Stimulated activated CD8-positive, alpha-beta memory T cell treated with anti-CD3 and anti-CD28 coated beads, Interleukin-4, amount 100 ng/mL, for 48 hours (primary cell): ENCODE measurements at places on chromosomes 2 and 18.

GRCh38 chr2:133177196-133177595, 391.1 kb downstream of the NCKAP5 start:
- no peak for DNase-seq

DNA sequence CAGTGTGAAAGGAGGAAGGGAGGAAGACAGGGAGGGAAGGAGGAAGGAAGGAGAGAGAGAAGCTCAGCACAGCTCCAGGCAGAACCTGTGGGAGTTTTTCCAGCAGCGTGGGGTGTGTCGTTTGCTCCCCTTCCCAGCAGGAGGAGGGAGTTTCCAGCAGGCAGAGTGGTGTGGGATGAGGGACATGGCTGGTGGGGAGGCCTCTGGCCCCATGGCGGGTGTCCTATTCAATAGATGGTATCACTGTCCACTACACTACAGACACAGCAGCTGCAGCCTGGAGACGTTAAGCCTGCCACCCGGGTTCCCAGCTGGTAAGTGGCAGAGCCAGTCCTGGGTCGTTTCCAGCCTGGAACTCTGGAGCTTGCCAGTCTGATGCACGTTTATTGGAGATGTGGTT, 44.7 kb downstream of the GLI2 start:
- DNase-seq, result no peak

DNA sequence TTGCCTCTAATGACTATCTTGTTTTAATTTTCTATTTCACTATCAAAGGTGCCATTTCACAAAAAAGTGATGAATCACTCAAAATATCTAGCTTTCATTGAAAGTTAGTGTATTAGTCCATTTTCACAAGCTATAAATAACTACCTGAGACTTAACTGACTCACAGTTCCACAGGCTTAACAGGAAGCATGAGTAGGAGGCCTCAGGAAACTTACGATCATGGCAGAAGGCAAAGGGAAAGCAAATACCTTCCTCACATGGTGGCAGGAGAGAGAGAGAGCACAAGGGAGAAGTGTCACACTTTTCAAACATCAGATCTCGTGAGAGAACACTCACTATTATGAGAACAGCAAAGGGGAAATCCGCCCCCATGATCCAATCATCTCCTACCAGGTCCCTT, 1220.4 kb upstream of the ZEB2 start:
- no peak for DNase-seq

GRCh38 chr2:52139241-52139640, 1107.3 kb upstream of the NRXN1 start:
- DNase-seq, result no peak

DNA sequence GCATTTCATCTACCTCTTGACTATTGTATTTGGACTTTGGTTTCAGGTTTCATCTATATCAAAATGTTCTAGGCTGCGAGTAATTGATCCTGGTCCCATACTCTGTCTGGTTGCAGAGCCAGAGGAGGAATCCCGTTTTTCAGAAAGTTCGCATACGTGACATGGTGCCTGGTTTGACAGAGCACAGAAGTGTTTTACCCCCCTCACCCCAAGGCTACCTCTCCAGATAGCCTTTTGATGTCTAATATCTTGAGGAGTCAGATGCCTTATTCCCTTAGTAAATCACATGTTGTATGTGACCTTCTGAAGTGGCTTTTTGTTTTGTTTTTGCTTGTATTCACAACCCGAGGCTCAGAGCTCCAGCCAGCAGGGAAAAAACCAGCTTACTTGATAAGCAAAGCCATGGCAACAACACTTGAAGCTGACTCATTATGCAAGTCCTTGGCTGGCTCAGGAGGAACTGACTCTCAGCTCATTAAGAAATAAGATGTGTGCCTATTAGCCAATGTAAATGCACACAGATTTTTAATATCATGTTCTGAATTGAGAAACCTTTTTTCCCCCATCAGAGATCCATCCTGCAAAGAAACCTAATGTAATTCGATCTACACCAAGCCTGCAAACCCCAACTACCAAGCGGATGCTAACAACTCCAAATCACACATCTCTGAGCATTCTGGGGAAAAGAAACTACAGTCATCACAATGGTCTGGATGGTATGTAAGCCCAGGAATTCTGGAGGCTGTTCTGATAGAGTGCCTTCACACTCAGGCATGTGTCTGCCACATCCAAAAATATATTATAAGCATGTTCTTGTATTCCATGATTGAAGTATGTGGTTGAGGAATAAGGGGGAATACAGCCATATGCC, 41.4 kb downstream of the OXER1 start:
- DNase-seq, result peak; percentile 32

DNA sequence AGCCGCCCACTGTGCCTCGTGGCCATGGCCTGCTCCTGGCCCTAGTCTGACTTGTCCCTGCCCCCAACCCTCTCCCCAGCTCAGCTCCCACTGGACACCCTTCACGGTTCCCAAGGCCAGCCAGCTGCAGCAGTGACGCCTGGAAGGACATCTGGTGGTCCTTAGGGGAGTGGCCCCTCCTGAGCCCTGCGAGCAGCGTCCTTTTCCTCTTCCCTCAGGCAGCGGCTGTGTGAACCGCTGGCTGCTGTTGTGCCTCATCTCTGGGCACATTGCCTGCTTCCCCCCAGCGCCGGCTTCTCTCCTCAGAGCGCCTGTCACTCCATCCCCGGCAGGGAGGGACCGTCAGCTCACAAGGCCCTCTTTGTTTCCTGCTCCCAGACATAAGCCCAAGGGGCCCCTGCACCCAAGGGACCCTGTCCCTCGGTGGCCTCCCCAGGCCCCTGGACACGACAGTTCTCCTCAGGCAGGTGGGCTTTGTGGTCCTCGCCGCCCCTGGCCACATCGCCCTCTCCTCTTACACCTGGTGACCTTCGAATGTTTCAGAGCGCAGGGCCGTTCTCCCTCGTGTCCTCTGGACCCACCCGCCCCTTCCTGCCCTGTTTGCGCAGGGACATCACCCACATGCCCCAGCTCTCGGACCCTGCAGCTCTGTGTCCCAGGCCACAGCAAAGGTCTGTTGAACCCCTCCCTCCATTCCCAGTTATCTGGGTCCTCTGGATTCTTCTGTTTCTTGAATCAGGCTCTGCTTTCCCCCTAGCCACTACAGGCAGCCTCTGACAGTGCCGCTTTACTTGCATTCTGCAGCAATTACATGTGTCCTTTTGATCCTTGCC, 35.8 kb downstream of the ANO7 start:
- no peak for DNase-seq

DNA sequence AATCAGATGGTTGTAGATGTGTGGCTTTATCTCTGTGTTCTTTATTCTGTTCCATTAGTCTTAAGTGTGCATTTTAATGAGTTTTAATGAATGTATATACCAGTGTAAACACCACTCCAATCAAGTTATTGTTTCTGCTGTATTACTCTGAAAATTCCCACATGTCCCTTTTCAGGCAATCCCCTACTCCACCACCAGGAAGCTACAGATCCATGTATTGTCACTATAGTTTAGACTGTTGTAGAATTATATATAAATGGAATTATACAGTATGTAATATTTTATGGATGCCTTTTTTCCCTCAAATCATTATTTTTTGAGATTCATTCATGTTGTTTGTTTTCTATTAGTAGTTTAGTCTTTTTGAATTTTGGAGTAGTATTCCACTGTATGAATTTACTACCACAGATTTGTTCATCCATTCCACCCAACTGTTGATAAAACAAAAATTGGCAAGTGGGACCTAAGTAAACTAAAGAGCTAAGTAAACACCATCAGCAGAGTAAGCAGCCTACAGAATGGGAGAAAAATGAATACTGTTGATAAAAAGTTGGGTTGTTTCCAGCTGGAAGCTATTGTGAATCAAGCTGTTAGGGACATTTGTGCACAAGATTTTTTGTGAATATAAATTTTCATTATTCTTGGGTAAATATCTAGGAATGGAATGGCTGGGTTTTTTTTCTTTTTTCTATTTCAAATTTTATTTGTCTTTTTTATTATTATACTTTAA, 262.0 kb downstream of the CAMKMT start:
- no peak for DNase-seq

- no peak for DNase-seq
Observed at GRCh38 chr2:129069875-129070594, 751.4 kb upstream of the HS6ST1 start.

DNA sequence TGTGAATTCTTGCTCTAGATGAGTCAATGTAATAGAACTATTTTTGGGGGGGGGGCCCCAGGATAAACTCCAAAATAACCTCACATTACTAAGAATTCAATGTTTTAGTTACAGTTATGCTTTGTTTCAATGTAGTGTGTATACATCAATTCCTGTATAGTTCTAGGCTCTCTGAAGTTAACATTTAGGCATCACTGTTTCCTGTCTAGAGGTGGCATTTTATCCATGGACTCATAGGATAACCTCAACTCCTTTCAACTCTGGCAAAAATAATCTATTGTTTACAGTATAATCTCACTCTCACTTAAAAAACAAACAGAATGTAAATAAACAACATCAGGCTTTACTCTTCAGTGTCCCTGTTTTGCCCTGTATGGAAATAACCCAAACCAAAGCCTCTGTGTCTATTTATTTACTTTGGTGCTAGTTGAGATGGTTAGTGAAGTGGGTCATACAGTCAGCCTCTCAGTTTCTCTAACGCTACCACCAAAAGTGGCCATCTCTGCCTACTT, 79.3 kb upstream of the MMADHC start:
- DNase-seq, result no peak

DNA sequence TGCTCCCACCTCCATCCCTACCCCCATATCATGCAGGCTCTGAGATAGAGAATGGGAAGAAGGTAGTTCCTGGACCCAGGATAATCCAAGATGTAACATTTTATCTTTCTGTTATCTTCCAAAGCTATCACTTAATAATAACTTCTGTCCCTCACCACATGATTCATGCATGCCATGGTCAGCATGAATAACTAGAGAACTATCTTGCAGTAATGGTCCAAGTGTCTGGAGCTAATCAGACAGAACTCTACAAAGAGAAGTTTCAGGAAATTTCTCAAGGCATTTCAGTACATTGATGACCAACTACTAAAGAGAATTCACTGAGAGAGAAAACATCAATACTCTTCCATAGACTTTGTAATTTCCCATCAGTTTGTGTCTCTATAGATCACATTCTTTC, 1469.7 kb upstream of the PIK3C3 start:
- DNase-seq, result no peak

GRCh38 chr18:55384551-55385275, 203.3 kb downstream of the TCF4 start:
- DNase-seq, result peak; percentile 36

- DNase-seq, result no peak
Observed at GRCh38 chr2:223916181-223916920, 28.8 kb downstream of the WDFY1 start.

GRCh38 chr18:57831597-57832377, 28.7 kb upstream of the ATP8B1 start:
- DNase-seq, result no peak

DNA sequence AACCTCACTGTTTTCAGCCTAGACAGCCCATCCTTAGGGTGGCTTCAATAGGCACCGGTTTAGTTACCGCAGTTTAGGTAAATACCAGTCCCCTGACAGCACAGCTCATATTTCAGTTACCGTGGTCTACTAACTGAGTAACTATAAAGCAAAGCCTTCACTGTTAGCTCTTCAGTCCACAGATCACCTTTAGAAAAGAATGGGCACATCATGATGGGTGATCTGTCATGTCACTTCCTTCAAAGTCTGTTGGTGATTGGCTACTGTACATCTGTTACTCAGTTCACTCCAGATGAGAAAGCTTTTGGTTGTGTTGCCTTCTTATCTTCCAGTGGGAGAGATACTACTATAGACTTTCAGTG, 21.0 kb downstream of the SLC20A1 start:
- DNase-seq, result no peak

DNA sequence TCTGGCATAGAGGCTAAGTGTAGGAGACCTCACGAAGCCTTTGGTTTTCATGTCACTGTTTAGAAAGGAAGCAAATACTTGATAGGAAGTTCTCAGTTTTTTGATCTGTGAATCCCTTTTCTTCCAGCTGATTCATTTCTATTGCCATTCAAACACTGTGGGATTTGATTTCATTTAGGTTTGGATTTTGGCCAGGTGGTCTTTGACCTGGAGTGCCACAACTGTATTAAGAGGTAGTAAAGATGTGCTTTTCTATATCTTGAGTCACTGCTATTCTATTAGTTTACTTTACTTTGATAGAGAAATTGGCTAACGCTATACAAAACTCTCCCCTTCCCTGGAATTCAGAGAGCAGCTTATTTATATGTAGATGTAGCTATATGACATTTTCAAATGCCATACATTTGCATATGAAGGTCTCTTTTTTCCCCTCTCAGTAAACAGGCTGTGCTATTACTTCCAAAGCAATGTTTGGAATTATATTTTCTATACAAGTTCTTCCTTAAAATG, 132.4 kb upstream of the CAVIN2 start:
- no peak for DNase-seq

- DNase-seq, result peak; percentile 82
Observed at GRCh38 chr2:100427627-100428258, 10.3 kb upstream of the CHST10 start.

DNA sequence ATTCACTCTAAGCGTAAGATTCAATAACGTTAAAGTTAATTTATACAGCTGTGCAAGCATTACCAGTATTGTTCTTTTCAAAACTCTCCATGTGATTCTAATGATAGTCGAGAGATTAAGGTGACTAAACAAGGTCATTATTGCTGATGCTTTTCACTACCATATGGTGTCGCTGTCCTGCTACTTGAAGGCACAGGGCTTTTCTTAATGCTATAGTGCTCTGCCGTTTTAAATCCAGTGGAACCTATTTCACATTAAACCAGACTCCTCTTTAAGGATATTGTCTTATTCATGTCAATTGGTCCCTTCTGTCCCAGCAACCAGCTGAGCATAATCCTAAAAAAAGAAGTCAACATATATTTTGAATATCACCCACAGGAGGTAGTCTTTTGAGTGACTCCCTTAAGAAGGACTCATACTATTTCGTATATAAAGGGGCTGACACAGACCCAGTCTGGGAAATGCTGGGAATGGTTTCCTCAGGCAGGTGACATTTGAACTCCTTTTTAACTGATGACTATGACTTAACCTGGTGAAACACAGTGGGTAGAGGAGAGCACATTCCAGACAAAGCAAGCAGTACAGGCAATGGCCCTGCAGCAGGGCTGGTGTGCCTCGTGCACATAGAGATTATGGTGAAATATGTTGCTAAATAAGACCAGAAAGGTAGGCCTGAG, 53.9 kb upstream of the CYTIP start:
- no peak for DNase-seq
